ENCODE measurements at places on chromosomes 2 and 18. TPM values are rescaled to one million over a fixed set of nuclear protein-coding genes. Genes with fewer than 3 reads are reported as not detected.

The DSG2 gene
- 68.6 TPM for total RNA-seq

The ACMSD gene
- not detected for total RNA-seq

The CNGA3 gene
- total RNA-seq = 0.06 TPM

The DCDC2C gene
- total RNA-seq = not detected

The SCN2A gene
- total RNA-seq = not detected

The TWIST2 gene
- 16.6 TPM for total RNA-seq

The PLGLB1 gene
- total RNA-seq = 0.30 TPM

The KIF3C gene
- total RNA-seq = 49.3 TPM

The STON1 gene
- 0.38 TPM for total RNA-seq

The CTNNA2 gene
- total RNA-seq = 0.14 TPM

Data from A549 treated with GW870086 at 1 μM for 4 hours (cell line).